ENCODE measurements at places on chromosomes 6 and 20. TPM values are rescaled to one million over a fixed set of nuclear protein-coding genes. Genes with fewer than 3 reads are reported as not detected.

The BEND6 gene
- 5.8 TPM for polyA plus RNA-seq

The KHDC1L gene
- 0.62 TPM for polyA plus RNA-seq

The SIRPA gene
- polyA plus RNA-seq: 24.3 TPM

GRCh38 chr6:21431526-21431925 lies 162.0 kb upstream of the SOX4 start:
- DNase-seq: no peak

GRCh38 chr20:63546256-63546955 lies 1.1 kb downstream of the SRMS start:
- no peak for DNase-seq

DNA sequence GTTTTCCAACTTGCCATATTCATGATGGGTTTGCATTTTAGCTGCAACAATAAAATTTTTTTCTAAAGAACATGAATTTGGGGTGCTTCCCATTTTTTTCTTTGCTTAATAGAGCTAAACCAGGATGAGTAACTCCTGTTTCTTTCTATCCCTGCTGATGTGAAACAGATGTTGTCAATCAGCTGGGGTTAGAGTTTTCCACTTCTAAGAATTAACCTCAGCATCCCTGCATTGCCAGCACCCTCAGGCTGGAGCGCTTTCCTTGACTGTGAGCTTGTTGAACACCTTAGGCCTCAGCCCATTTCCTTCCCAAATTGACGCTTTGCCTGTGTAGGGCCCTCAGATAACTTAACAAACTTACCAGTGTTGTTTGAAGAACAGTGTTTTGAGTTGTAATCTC lies 74.5 kb downstream of the PTPN1 start:
- DNase-seq: no peak
